NCI-H1694 treated with DMSO at 0.1 percent for 48 hours (cell line): ENCODE measurements at places on chromosomes 2 and 18.

DNA sequence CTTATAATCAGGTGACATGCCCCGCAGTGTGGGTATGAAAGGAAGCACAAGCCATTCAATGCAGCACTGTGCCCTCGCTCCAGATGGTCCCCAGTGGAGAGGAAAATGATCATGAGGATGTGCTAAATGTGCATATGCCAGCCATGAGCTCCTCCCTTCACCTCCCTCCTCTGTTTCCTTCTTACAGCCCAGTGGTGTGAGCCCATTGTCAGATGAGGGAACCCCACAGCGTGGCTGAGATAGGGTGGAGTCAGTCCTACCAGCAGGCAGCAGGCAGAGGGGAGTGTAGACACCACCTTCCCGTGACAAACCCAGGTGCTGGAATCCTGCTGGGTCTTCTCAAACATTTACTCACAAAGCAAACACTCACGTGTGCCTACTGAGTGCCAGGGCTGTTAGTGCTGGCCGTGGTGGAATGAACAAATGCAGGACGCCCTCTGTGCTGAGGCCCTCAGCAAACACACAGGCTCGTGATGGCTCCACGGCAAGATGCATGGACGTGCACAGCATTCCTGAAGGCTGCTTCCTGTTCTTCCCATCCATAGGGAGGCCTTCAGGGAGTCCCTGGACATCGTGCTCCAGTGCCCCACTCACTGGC, 181.7 kb upstream of the TPO start:
- no peak for DNase-seq

GRCh38 chr2:176507786-176508185, 238.5 kb downstream of the MTX2 start:
- no peak for DNase-seq

DNA sequence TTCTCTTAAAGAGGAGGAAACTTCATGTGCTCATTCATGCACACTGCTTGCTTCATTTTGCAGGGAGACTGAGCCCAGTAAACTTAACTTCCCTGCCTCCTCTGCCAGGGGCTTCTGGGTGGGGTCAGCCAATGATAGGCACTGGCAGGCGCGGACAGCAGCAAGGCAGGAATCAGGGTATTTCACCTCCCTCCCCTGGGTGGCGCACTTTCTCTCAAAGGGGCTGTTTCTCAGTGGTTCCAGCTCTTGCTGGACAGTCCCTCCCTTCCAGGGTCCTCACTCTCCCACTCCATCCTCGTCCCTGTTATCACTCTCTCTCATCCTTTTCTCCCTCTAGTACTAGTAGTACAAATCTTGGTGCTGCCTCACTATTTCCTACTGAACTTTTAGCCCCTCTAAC, 320.5 kb upstream of the ZNF521 start:
- no peak for DNase-seq

GRCh38 chr2:168518555-168519066, 62.5 kb downstream of the CERS6 start:
- DNase-seq = peak; percentile 16

DNA sequence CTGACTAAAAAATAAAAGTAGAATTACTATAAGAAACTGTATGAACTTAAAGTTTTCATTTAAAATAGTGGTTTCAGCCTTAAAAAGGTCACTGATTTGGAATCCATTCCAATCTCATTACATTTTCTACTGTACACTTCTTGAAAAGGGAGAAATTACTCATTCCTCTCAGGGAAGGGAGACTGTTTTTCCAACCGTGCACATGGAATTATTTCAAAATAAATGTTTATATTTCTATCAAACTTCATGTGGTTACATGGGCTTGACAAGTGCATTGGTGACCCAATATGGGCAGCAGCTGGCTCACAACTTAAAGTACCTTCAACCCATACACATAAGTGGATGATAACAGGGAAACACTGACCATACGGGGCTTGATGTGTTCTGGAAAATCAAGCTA, 324.5 kb upstream of the THUMPD2 start:
- no peak for DNase-seq

DNA sequence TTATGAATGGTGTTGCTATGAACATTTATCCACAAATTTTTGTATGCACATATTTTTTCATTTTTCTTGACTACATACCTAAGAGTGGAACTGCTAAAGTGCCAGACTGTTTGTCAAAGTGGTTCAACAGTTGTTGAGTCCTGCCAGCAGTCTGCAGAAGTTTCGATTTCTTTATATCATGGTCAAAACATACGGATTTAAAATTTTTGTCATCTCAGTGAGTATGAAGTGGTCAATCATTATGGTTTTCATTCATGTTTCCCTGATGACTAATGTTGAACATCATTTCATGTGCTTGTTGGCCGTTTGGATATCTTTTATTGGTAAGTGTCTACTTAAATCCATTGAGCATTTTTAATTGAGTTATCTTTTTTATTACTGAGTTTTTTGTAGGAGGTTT, 39.2 kb downstream of the CCDC138 start:
- DNase-seq = no peak

GRCh38 chr18:47993409-47993808, 63.0 kb upstream of the SMAD2 start:
- DNase-seq = no peak

DNA sequence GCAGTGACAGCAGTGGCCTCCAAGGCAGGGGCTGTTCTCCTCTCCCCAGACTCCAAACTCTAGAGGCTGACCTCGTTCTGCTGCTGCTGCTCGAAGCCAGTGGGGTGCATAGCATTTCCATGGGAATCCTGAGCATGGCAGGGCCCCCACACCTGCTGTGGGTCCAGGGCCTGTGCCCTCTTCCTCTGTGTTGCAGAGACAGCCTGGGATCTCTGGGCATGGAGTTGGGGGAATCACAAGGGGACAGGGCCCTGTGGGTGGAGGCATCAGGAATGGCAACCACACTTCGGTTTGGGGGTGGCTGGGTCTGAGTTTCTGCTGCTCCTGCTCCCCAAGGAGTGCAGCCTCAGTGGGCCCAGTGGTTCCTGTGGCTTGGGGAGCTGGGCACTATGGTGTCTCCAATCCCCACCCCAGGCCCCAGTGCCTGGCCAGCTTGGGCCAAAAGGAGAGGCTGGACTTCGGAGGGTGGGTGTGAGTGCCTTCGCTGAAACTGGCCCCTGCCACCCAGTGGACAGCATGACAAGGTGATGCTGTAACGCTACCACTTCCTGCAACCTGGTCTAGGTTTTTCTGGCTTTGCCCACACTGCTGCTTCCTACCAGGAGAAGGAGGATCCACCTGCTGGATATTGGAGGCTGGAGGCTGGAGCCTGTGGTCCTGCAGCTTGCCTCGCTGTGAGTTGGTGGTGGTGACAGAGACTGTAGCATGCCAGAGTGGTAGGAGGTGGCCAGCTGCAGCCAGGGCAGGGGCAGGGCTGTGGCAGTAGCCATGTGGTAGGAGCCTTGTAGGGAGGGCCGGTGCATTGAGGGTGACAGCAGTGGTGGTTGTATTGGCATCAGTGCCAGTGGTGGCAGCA, 56.6 kb downstream of the SOWAHC start:
- DNase-seq = no peak
